Fibroblast of skin of right quadriceps (primary cell): ENCODE measurements at places on chromosomes 12 and 14.
A peak's percentile ranks its signal among the peaks of the same experiment; 100 is the strongest.

DNA sequence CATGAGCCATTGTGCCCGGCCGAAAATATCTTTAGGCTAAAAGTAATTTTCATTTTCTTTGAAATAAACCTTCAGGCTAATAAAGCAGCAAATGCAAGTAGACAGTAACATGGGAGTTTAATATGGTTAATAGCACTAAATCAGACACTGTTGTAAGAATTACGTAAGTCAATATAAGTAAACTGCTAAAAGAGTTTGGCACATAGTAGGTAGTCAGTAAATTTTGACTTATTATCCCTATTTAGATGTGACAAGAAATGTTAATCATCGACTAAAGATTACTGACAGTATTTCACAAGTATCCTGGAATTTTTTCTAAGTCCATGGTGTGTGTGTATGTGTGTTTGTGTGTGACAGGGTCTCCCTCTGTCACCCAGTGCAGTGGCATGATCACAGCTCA, 3.9 kb downstream of the PPP4R3A start:
- DNase-seq, result no peak

DNA sequence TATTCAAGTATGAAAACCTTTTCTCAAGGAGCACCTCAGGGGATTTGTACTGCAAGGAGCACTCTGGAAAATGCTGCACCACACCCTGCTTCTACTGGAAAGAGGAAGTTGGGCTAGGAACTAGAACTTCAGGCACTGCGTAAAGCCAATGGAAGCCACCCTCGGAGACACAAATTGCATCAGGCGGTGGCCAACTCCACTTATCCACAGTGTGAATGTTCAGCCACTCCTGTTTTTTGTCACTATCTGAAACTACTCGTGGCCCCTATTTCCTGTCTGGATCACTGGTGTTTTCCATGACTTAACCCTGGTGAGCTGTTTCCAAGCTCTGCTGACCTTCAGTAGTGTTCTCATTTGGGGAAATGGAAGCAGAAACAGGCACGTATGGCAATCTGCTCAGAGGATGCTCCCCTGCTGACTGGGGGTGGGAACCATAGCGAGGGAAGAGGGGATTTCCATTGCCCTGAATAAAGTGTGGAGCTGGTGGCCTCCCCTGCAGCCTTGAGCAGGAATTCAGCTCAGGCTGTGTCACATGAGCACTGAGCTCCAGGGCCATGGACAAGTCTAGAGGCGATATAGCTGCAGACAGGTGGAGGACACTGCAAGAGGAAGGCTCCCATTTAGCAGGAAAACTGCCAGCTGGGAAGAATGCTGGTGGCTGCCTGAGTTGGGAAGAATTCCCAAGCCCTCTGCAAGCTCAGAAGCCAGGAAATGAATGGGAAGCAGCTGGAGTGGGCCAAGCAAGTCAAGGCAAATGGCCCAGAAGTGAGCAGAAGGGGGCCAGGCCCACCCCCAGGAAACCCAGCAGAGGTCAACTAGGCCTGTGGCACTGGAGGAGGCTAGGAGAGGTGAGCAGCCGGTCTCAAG, 50.5 kb upstream of the RAP1B start:
- DNase-seq, result peak; percentile 69

DNA sequence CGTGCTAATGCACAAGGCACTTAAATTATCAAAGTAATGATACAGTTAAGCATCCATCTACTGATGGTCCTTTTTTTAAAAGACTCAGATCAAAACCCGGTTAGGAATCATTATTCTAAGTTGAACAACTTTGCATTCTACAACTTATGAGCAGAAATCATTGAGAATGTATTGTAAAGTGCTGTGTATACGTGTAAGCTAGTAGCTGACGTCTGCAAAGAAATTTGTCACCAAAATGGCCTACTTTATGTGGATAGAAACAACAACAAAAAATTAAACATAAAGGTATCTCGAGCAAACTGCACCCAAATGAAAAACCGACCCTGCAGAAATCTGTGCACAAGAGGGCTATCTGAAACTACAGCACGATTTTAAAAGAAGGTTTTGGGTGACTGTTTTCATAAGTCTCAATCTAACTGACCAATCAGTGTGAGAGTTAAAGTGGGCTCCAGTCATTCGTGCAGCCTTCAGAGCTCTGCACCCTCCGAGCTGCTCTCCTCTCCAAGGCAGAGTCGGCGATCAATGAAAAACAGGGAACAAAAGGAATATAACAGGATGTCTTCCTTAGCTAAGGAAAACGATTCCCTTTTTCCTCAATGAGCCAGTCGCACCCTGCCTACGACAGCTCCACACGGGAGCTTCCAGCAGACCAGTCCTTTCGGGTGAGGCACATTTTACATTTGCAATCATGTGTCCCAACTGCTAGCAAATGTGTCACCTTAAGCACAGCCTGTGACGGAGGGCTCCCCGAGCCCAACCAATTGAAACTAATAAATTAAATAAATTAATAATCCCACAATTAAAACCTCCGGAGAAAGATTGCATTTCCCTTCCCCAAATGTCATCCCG, 200.7 kb upstream of the FOXN3 start:
- DNase-seq, result peak; percentile 61

DNA sequence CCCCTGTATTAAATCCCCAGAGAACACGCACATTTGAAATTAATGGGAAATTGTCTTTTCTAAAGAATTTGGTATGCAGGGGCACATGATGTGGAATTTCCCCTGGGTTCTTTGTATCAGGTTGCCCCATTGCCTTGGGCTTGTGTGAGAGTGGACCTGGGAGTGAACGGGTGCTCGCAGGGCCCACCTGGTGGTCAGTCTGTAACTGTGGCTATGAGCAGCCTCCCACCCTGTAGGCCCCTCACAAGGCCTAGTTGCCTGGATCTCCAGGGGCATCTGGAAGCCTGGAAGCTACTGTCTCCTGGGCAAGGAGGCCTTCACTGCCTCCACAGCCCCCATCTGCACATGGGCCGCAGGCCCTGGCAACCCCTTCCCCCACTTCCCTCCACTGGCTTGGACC, 96.7 kb downstream of the SLC25A47 start:
- DNase-seq, result no peak

- DNase-seq, result no peak
Measured at GRCh38 chr12:8527250-8528130, 13.2 kb downstream of the CLEC4E start.

- no peak for DNase-seq
Measured at GRCh38 chr12:68978678-68979077, 45.7 kb upstream of the CPM start.
